ENCODE measurements at places on chromosomes 6 and 20.

- H3K4me3 ChIP-seq: no peak overlapping the region
- no peak overlapping the region for H3K27ac ChIP-seq
- DNase-seq: no peak
- H3K4me1 ChIP-seq: no peaks in the 10 kb centered on the region
- H3K36me3 ChIP-seq: no peaks in the 10 kb centered on the region
- no peaks in the 10 kb centered on the region for H3K27me3 ChIP-seq
These were observed 64.4 kb downstream of the SMPDL3A start for GRCh38 chr6:122853259-122853995.

DNA sequence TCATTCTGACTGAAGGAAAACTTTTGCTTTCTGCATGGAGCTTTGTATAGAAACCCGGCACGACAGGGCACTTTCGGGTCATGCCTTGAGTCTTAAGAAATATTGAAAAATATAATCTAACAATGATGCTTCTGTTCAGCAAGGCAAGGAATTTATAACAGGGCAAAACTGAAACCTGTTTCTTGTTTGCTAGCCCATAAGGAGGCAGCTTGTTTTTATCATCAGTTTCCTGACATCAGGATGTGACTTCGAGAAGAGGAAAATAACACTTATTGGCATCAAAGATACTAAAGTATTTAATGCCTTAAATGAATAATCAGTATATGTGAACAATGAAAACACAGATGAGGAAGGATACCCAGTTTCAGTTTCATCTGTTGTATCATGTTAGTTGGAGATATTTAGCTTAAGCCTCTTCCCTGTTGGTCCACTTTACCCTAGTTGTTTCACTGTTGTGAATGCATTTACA is 146.5 kb downstream of the CDKAL1 start:
- H3K4me3 ChIP-seq: no peak overlapping the region
- H3K36me3 ChIP-seq: peaks cover 2% of the 10 kb centered on the region
- H3K27ac ChIP-seq: peak overlapping the region; percentile 25
- H3K27me3 ChIP-seq: no peaks in the 10 kb centered on the region
- DNase-seq: peak; percentile 28

GRCh38 chr6:110207652-110208051 is 27.4 kb downstream of the CDC40 start:
- peaks cover 49% of the 10 kb centered on the region for H3K36me3 ChIP-seq
- H3K4me1 ChIP-seq: no peaks in the 10 kb centered on the region
- H3K27ac ChIP-seq: no peak overlapping the region
- H3K27me3 ChIP-seq: no peaks in the 10 kb centered on the region
- no peak for DNase-seq
- no peak overlapping the region for H3K4me3 ChIP-seq

- H3K4me3 ChIP-seq: no peak overlapping the region
- no peak for DNase-seq
- no peak overlapping the region for H3K27ac ChIP-seq
These were observed 117.5 kb upstream of the KCNQ5 start for GRCh38 chr6:72504406-72504805.

DNA sequence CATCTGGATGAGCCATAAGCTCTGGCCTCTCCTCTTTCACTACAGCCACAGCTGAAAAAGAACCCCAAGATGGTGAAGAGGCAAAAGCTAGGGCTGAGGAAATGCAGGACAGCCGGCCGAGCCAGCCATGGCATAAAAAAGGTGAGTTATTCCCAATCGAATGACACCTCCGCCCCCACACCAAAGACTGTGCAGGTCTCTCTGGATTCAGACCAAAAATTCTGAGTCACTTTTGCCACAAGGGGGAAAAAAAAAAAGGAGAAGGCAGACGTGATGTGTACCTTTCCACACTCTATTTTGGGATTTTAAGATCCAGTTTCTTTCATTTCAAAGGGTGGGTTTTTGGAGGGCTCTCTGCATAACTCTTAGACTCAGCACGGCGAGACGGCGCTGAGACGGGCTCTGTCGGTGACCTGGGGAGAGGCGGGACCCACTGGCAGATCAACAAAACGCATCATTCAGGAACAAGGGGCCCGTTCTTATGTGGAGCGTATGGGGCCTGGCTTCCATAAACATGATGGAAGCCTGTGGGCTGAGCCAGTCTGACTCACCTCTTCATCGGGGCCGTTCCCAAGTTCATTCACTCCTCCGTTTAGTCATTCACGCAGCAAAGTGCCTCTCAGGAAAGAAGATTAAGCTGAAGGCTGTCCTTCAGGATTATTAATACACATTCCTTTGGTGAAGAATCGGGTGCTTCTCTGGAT is 54.8 kb downstream of the NFATC2 start:
- H3K27me3 ChIP-seq: no peaks in the 10 kb centered on the region
- no peak overlapping the region for H3K27ac ChIP-seq
- peaks cover 33% of the 10 kb centered on the region for H3K4me1 ChIP-seq

DNA sequence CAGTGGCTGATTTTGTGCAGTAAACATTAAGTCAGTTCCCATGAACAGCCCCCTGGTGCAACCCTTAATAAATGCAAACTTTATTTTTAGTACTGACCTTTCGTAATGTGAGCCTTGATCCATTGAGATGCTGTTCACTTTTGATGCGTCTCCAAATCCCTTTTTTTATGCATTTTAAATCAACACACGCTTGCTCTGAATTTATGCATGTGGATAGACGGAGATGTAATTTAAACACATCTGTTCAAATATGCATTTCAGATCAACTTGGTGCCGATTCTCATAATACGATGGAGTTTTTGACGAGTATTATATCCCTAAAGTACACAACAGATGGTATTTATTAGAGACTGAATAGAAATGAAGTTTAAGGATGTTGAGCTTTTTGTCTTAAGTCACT is 505.7 kb downstream of the CDKAL1 start:
- H3K36me3 ChIP-seq: no peaks in the 10 kb centered on the region
- no peaks in the 10 kb centered on the region for H3K27me3 ChIP-seq
- H3K27ac ChIP-seq: no peak overlapping the region
- DNase-seq: no peak
- H3K4me3 ChIP-seq: no peak overlapping the region

GRCh38 chr6:23977706-23978105 is 148.3 kb upstream of the NRSN1 start:
- H3K4me3 ChIP-seq: no peak overlapping the region
- no peak overlapping the region for H3K27ac ChIP-seq
- H3K27me3 ChIP-seq: no peaks in the 10 kb centered on the region
- H3K36me3 ChIP-seq: no peaks in the 10 kb centered on the region
- H3K4me1 ChIP-seq: no peaks in the 10 kb centered on the region

DNA sequence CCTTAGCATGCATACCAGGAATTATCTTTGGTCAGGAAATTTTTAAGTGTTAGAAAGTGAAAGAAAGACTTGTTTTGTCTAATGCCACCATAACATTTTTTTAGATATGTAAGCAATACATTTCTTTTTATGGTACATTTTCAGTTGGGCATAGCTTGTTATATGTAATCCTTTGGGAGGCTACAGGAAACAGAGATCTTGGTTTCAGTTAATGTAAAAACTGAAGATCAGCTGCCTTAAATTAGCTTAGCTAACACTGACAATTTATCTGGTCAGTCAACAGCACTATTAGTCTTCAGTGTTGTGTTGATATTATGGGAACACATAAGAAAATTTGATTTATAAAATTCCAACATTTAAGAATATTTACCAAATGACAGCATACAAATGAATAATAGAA is 78.6 kb upstream of the SMIM8 start:
- no peak for DNase-seq
- no peak overlapping the region for H3K4me3 ChIP-seq
- H3K27me3 ChIP-seq: no peaks in the 10 kb centered on the region
- peaks cover 43% of the 10 kb centered on the region for H3K36me3 ChIP-seq
- no peaks in the 10 kb centered on the region for H3K4me1 ChIP-seq

DNA sequence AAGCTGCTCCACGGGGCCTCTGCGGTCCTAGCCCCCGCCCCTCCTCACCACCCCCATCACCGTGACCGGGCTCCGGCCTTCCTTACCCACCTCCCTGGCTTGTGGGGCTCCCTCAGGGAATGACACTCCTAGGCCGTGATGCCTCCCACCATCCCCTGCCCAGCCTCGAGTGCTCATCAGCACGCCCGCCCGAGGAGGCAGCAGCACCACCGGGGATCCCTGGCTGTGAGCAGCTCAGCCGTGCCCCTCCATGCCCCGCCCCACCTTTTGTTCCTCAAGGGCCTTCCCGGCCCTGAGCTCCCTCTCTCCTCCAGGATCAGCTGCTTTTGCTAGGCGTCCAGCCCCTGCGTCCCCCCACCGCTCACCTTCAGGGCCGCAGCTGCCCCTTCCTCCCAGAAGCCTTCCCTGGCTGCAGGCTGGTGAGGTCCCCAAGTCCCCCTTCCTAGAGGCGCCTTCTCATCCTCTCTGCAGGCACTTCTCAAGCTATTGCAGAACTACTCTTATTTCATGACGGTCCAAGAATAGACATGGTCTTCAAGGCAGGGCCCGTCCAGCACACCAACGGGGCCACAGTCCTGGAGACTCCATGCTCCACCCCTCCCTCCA is 3.0 kb downstream of the FNDC11 start:
- no peak overlapping the region for H3K27ac ChIP-seq
- no peaks in the 10 kb centered on the region for H3K36me3 ChIP-seq
- no peaks in the 10 kb centered on the region for H3K27me3 ChIP-seq
- no peak overlapping the region for H3K4me3 ChIP-seq

DNA sequence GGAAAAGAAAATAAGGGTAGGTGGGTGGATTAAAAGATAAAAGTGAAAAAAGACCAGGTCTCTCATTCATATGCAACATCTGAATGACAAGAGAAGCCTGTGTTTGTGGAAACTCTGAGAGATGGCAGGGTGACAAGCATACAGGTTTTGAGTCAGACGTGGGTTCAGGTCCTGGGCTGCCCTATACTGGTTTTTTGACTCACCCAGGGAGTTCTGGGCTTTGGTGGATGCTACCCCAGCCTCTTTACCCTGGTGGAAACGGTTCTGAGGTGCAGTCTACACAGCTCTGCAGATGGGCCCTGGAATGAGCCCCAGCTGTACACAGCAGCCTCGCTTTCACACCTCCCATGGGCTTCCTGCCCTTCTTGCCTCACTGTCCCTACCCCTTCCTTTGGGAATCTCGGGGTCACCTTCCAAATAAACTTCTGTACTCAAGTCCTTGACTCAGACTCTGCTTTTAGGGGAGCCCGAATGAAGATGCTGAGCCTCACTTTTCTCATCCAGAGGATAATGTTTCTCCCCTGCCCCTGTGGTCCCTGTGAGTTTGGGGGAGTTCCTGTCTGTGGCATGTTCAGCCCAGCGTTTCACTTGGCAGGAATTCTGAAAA is 77.7 kb upstream of the CLDN20 start:
- H3K27me3 ChIP-seq: no peaks in the 10 kb centered on the region
- peaks cover under 1% of the 10 kb centered on the region for H3K36me3 ChIP-seq
- DNase-seq: no peak
- no peak overlapping the region for H3K4me3 ChIP-seq

DNA sequence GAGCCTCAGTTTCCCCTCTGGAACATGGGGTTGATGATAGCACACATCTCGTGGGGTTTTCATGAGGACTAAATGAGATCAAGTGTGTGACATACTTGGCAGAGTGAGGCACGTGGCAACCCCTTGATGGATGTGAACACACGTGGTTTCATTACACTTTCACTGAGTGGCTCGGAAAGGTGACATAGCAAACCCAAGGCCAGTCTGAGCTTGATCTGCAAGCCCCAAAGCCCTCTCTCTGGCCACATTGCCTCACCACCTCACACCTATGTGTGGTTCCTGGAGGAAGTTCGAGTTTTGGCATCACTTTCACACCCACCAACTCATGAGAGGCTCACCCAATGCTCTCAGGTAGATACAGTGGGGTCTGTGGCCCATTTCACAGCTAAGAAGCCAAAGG is 60.0 kb downstream of the CPNE5 start:
- peaks cover 4% of the 10 kb centered on the region for H3K4me1 ChIP-seq
- no peaks in the 10 kb centered on the region for H3K36me3 ChIP-seq
- no peak overlapping the region for H3K4me3 ChIP-seq
- no peak overlapping the region for H3K27ac ChIP-seq

GRCh38 chr6:15303920-15304291 is 58.0 kb downstream of the JARID2 start:
- no peak for DNase-seq
- no peak overlapping the region for H3K27ac ChIP-seq
- no peaks in the 10 kb centered on the region for H3K27me3 ChIP-seq

- no peak for DNase-seq
- H3K27ac ChIP-seq: no peak overlapping the region
- H3K27me3 ChIP-seq: no peaks in the 10 kb centered on the region
- no peak overlapping the region for H3K4me3 ChIP-seq
- no peaks in the 10 kb centered on the region for H3K4me1 ChIP-seq
These were observed 127.5 kb downstream of the ISM1 start for GRCh38 chr20:13348311-13349234.

DNA sequence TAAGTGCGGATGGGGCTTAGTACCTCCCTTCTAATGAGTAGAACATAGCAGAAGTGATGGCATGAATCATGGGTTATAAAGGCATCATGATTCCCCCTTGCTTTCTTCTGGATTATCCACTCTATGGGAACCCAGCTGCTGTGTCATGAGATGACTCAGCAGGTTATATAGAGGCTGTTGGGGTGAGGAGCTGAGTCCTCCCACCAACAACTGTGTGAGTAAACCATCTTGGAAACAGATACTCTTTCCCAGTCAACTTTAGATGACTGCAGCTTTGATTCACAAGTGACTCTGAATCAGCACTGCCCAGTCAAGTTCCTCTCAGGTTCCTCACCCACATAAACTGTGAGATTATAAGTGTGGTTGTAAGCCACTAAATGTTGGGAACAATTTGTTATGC is 46.3 kb downstream of the FAM83B start:
- no peaks in the 10 kb centered on the region for H3K27me3 ChIP-seq
- no peak overlapping the region for H3K4me3 ChIP-seq
- DNase-seq: peak; percentile 2
- H3K36me3 ChIP-seq: no peaks in the 10 kb centered on the region

DNA sequence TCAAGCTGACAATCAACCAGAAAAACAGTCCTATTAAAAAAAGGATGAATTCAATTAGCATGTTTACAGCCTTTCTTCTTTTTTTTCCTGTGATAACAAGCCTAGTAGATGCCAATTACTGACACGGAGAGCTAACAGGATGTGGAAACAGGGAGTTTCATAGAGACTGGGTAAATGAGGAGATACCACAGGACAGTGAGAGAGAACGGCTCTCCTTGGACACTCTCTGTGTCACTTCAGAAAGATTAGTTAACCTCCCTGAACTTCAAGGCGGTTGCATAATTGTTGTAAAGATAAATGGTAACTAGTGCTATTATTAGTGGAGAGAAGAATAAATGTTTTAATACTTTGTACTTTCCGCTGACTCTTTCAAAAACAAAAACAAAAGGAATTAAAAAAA is 14.8 kb downstream of the SLC17A5 start:
- H3K36me3 ChIP-seq: peaks cover 30% of the 10 kb centered on the region
- H3K4me3 ChIP-seq: no peak overlapping the region
- no peaks in the 10 kb centered on the region for H3K27me3 ChIP-seq
- H3K27ac ChIP-seq: no peak overlapping the region
- DNase-seq: no peak
- no peaks in the 10 kb centered on the region for H3K4me1 ChIP-seq

GRCh38 chr20:36836591-36837269 is 39.2 kb upstream of the TLDC2 start:
- H3K4me1 ChIP-seq: peaks cover 22% of the 10 kb centered on the region
- no peak overlapping the region for H3K4me3 ChIP-seq
- peak; percentile 69 for DNase-seq
- peaks cover 13% of the 10 kb centered on the region for H3K36me3 ChIP-seq

Measured in common myeloid progenitor, CD34-positive (primary cell).